ENCODE measurements at places on chromosomes 1 and 21.

DNA sequence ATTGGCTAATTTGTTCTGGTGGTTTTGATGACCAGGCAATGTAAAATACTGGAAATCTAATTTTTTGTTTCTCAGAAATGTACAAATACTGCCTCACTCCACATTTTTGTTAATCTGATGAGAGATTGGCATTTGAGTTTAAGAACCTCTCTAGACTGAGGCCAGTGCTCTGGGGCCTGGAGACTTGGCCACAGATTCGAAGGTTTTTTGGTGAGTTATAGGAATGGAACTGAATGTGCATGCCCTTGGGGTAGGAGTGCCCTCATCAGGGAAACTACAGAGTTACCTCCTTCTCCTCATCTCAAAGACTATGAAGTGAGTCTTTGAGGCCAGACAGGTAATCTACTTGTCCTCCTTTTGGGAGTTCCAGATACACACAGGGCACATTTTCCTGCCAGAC is 347.9 kb downstream of the LTN1 start:
- DNase-seq, result peak; percentile 28

- DNase-seq, result peak; percentile 60
These were observed 98.8 kb downstream of the RABGAP1L start for GRCh38 chr1:174258148-174258550.

GRCh38 chr1:27531959-27532685 is 42.2 kb upstream of the WASF2 start:
- no peak for DNase-seq

GRCh38 chr1:65265651-65266351 is 43.5 kb upstream of the DNAJC6 start:
- peak; percentile 80 for DNase-seq

GRCh38 chr1:82048596-82048995 is 247.9 kb downstream of the ADGRL2 start:
- no peak for DNase-seq

DNA sequence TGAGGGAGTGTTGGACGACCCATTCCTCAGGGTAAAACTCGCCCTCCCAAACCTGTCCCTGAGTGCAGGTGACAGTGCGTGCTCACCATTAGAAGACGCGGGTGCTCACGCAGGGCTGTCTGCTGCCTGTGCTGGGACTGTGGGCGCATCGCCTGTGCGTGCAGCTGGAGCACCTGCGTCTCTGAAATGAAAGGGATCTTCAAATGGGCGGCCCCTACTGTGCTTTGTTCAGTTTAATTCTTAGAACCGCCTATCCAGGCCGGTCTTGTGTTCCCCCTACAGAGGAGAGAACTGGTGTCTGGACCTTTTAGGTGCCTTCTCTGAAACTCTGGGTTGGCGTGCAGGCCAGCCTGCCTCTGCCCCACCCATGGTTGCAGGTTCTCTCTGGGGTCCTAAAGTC is 125.8 kb downstream of the PCBP3 start:
- DNase-seq, result no peak

DNA sequence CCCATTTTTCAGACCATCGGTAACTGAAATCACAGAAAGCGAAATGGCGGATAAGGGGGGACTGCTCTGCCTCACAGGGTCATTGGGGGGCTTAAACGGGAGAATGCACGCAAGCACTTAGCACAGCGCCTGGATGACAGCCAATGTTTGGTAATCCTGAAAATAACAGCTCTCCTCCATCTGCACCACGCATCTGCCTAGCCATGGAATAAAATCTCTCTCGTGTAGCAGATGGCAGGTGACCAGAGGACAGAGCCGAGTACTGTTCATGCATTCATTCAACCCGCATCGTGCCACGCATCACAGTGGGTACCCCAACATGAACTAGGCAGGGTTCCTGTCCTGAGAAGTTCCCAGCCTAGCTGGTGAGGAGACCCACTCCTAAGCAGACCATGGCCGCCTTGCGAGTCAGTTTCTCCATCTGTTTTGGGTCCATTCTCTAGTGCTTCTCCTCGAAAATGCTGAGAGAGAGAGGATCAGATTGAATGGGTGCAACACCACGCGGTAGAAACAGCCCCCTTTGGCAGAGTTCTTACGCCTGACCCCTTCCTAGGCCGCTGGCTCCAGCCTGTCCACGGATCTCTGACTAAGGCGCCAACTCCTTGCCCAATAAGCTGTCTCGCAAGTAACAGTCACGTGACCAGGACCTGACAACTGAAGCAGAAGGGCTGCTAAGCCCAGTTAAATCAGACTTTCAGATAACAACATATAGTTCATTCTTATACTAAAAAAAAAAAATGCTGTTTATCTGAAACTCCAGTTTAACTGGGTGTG is 7.3 kb downstream of the SLC1A7 start:
- DNase-seq, result no peak

DNA sequence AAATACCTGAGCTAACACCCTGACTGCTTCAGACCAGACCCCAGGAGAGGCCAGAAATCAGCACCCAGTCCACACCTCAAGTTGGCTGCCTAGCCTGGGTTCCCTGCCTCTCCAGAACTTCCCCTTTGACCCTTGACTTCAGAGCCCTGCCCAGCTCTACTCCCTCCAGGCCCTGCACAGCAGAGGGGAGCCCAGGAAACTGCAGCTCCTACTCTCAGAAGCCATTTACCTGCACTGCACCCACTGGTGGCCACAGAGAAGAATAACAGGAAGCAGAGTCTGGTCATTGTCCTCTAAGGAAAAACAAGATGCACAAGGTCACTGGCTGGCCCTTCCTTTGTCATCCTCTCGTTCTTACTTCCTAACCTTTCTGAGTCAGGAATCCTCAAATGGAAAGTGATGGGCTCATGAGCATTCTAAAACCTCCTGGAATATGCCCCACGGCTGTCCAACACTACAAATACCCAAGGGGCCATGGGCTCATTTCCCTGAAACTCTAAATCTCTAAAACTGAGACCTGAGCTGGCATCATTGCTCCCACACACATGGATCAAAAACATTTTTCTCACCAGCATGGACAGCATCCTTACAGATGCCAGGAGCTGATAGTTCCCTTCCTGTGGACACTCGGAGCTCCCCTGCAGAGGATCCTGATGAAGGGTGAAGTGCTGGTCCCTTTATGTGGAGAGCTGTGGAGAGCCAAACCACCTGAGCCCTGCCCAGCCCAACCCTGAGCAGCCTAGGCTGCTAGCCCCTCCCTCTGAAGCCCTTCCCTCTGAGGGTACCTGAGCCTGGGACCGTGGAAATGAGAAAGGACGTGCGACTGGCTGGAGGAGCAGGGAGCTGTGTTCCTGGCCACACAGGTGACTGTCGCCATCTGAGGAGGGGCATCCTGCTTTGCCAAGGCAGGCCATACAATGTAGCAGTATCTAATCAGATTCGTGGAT is at the start of gene ITLN2:
Gene ITLN2, minus strand, starts transcription at position 652 of the 947 bp plus-strand sequence. Its CDS starts 68 bp downstream, at position 584.
- peak; percentile 54 for DNase-seq

- DNase-seq, result no peak
These were observed 53.3 kb upstream of the FAM89A start for GRCh38 chr1:231093156-231093922.

DNA sequence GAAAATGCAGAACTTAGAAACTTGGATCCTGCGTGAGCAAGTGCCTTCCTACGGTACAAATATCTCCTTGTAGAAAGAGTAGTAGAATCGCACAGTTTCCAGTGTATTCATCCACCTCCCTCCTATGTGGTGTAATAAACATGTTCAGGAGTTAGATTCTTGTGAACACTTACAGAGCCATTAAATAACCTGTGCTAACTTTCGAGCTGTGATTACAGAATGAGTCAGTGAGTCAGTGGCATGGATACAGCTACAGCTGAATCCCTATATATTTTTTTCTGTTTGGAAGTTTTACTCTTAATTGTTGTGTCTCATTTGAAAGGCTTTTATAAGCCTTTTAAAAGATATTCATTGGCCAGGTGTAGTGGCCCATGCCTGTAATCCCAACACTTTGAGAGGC is 148.7 kb downstream of the EDEM3 start:
- DNase-seq, result peak; percentile 17

GRCh38 chr21:34690041-34690792 is 21.4 kb downstream of the CLIC6 start:
- DNase-seq, result no peak

GRCh38 chr1:203667616-203668015 is 41.0 kb downstream of the ATP2B4 start:
- no peak for DNase-seq

DNA sequence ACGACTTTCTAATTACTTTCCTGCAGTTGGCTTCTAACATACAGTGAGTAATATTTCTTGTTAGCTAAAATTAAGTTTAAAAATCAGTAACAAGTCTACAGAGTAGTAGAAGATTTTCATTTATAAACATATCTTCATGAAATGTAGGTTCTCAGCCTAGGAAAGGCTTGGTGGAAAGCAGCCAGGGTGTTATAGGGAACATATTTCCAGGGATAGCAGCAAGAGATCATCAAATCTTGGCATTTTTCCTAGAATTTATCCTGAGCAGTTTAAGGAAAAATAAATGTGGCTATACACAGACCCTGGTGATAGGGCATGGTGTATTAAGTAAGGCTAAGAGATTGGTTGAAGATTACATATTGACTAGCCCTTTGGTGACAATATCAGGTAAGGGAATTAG is 203.5 kb upstream of the NEGR1 start:
- no peak for DNase-seq

DNA sequence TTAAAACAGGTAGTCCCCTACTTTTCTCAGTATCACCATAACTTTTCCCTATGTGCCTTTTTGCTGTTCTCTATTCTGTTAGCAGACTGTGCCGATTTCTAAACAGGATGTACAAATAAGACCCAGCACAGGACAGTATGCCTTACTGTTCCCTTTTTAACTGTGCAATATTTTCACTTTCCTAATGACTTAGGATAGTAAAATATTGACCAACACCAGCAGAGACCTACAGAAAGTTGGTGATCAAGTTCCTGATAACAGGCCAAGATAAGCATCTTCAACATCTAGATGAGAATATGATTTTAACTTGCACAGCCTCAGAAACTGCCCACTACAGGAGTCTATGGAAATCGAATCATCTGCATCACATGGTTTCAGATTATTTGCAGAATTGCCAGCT is 42.0 kb downstream of the ADSS2 start:
- DNase-seq, result no peak

GRCh38 chr1:203367057-203367456 is 16.1 kb upstream of the FMOD start:
- no peak for DNase-seq

GRCh38 chr1:31642897-31643296 is 1.8 kb downstream of the PEF1 start:
- no peak for DNase-seq

- no peak for DNase-seq
These were observed 68.3 kb upstream of the SPAG17 start for GRCh38 chr1:118253053-118253915.

Data from ELR (cell line).